ENCODE measurements at places on chromosomes 1 and 21.

GRCh38 chr1:167166690-167167075 is 54.0 kb upstream of the POU2F1 start:
- H3K27me3 ChIP-seq, result peaks cover 35% of the 10 kb centered on the region
- no peaks in the 10 kb centered on the region for H3K36me3 ChIP-seq
- peaks cover 4% of the 10 kb centered on the region for H3K4me1 ChIP-seq
- H3K27ac ChIP-seq, result no peak overlapping the region

- peaks cover 72% of the 10 kb centered on the region for H3K36me3 ChIP-seq
- no peak overlapping the region for H3K4me3 ChIP-seq
- DNase-seq, result no peak
- peaks cover 28% of the 10 kb centered on the region for H3K4me1 ChIP-seq
Observed at GRCh38 chr1:212044851-212045250, 9.3 kb downstream of the DTL start.

DNA sequence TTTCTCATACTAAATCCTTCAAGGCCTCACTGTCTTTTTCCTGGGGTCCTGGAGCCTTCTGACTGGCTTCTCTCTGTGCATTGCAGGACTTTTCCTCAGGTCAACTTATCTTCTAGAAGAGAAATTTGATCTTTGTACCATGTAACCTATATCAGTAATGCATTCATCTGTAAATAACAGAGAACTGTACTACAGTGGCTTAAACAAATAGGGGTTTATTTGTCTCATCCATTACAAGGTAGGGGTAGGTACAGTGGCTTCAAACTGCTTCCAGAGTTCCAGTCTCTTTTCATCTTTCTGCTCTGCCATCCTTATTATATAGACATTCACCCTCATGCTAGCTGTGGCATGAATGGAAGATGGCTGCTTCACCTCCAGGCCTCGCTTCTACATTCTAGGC is 29.5 kb upstream of the GTF2B start:
- no peak for DNase-seq
- H3K4me3 ChIP-seq, result no peak overlapping the region
- no peak overlapping the region for H3K27ac ChIP-seq
- H3K4me1 ChIP-seq, result peaks cover 7% of the 10 kb centered on the region

- no peak overlapping the region for H3K27ac ChIP-seq
- no peaks in the 10 kb centered on the region for H3K27me3 ChIP-seq
- no peaks in the 10 kb centered on the region for H3K36me3 ChIP-seq
- no peak for DNase-seq
- H3K4me3 ChIP-seq, result no peak overlapping the region
Observed at GRCh38 chr1:190849346-190849745, 371.7 kb upstream of the BRINP3 start.

- H3K4me3 ChIP-seq, result no peak overlapping the region
- no peak overlapping the region for H3K27ac ChIP-seq
Observed at GRCh38 chr21:33286600-33287456, 20.7 kb downstream of the IL10RB start.

GRCh38 chr1:224262373-224263054 is 67.5 kb downstream of the NVL start:
- H3K27ac ChIP-seq, result peak overlapping the region; percentile 75
- no peaks in the 10 kb centered on the region for H3K27me3 ChIP-seq
- H3K4me3 ChIP-seq, result peak overlapping the region; percentile 1

DNA sequence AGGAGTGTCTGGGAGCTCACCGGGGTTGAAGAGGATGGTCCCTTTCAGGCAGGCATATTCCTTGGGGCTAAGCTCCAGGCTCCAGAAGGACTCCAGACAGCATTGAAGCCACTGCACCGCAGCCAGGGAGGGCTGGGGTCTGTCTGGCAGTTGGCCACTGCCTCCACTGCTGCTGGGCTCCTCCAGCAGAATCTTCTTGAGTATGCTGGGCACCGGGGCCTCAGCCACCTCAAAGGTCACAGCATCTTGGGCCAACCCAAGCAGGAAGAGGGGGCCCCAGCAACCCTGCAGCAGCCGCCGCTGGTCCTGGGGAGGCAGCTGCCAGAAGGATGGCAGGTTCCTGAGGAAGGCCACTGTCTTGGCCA is 404 bp downstream of the NR0B2 start:
- H3K27me3 ChIP-seq, result no peaks in the 10 kb centered on the region
- H3K36me3 ChIP-seq, result no peaks in the 10 kb centered on the region
- no peak for DNase-seq
- no peak overlapping the region for H3K4me3 ChIP-seq
- H3K4me1 ChIP-seq, result no peaks in the 10 kb centered on the region
- H3K27ac ChIP-seq, result no peak overlapping the region

GRCh38 chr1:72516826-72517225 is 234.5 kb upstream of the NEGR1 start:
- H3K27me3 ChIP-seq, result no peaks in the 10 kb centered on the region
- H3K36me3 ChIP-seq, result no peaks in the 10 kb centered on the region
- H3K27ac ChIP-seq, result no peak overlapping the region
- no peak for DNase-seq

DNA sequence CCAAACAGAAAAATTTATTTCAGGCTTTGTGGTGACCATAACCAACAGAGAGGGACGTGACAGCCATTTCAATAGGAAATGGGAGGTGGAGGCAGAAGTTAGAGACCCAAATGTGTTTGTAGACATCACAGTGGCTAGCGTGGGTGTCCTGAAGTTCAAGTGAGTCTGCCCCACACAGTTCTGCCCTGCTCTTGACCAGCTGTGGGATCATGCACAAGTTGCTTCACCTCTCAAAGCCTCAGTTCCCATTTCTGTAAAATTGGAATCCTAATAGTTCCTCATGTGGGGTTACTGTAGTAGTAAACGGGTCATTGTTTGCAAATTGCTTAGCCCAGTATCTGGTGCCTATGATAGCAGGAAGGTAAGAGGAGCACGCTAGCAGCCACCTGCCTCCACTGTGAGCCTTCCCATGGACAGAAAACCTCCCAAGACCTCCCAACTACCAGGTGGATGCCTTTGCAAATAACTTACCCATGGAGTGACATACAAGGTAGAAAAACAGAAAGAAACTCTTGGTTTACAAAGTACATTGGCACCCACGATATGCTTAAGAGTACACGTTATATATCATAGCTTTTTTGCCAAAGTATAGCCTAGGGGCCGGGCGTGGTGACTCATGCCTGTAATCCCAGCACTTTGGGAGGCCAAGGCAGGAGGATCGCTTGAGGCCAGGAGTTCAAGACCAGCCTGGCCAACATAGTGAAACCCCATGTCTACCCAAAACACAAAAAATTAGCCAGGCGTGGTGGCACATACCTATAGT is 29.1 kb downstream of the FHAD1 start:
- no peak for DNase-seq
- no peak overlapping the region for H3K4me3 ChIP-seq
- H3K27ac ChIP-seq, result no peak overlapping the region
- H3K4me1 ChIP-seq, result no peaks in the 10 kb centered on the region
- H3K36me3 ChIP-seq, result no peaks in the 10 kb centered on the region
- peaks cover 18% of the 10 kb centered on the region for H3K27me3 ChIP-seq

DNA sequence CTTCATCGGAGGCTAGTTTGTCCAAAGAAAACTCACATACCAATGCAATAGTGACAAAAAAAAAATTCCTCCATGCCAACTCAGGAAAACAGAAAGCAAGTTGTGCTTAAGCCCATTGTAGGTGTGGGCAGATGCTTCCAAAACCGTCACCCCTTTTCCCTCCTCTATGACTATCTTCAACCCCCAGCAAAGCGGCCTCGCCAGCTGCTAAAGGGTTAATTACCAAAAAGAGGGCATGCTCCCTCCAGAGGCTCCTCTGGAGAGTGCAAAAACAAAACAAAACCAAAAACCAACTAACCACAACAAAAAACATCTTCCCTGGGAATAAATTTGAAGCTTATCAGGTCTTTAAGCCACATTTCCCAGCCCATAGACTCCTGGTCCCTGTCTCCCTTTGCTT is 1.2 kb downstream of the LMOD1 start:
- H3K4me3 ChIP-seq, result no peak overlapping the region
- H3K27ac ChIP-seq, result no peak overlapping the region
- DNase-seq, result no peak
- no peaks in the 10 kb centered on the region for H3K36me3 ChIP-seq
- peaks cover 4% of the 10 kb centered on the region for H3K4me1 ChIP-seq
- H3K27me3 ChIP-seq, result peaks cover 50% of the 10 kb centered on the region

DNA sequence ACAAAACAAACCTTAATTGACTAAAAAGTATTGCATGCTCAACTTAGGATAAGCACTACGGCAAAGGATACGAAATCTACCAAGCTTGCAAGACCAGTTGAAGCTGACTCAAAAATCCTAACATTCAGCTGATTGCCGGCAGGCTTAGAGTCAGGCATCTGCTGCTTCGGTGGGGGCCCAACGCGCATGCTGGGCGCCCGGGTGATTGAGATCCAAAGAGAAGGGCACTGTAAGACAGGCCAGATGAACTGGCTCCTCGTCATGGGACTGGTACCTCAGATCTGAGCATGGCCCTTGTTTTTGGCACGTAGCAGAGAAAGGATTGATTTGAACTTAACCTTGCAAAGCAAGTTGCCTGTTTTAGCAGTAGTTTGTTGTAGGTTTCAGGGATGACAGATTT is 86.6 kb downstream of the PRDM2 start:
- DNase-seq, result no peak
- H3K27me3 ChIP-seq, result no peaks in the 10 kb centered on the region
- peaks cover 20% of the 10 kb centered on the region for H3K4me1 ChIP-seq
- no peak overlapping the region for H3K27ac ChIP-seq
- peaks cover 70% of the 10 kb centered on the region for H3K36me3 ChIP-seq

- H3K4me3 ChIP-seq, result no peak overlapping the region
- peaks cover 76% of the 10 kb centered on the region for H3K27me3 ChIP-seq
- DNase-seq, result no peak
- no peak overlapping the region for H3K27ac ChIP-seq
Observed at GRCh38 chr1:154503898-154504297, 1.7 kb upstream of the SHE start.

- H3K36me3 ChIP-seq, result no peaks in the 10 kb centered on the region
- DNase-seq, result no peak
- no peak overlapping the region for H3K4me3 ChIP-seq
- H3K27ac ChIP-seq, result no peak overlapping the region
Observed at GRCh38 chr1:176315519-176316220, 108.6 kb upstream of the COP1 start.

- peaks cover 3% of the 10 kb centered on the region for H3K36me3 ChIP-seq
- no peak overlapping the region for H3K4me3 ChIP-seq
- H3K4me1 ChIP-seq, result peaks cover 15% of the 10 kb centered on the region
- H3K27ac ChIP-seq, result no peak overlapping the region
- no peaks in the 10 kb centered on the region for H3K27me3 ChIP-seq
- DNase-seq, result no peak
Observed at GRCh38 chr1:41853907-41854306, 64.8 kb downstream of the HIVEP3 start.

DNA sequence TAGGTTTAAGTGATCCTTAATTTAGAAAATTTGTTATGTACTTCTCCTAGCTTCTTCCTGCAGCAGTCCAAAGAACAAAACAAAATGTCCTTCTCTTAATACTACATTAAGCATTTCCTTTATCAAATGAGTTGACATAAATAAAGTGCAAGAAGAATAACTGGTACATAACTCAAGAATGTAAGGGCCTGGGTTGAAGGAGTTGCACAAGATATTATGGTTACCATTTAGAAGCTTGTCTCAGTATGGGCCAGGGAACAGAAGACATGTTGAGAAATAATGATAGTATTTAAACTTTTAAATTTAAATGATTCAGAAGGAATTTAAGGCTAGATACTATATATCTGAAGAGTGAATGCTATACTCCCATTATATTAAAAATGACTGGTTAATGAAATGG is 23.5 kb downstream of the SUCO start:
- H3K27me3 ChIP-seq, result no peaks in the 10 kb centered on the region
- DNase-seq, result no peak
- H3K36me3 ChIP-seq, result peaks cover 59% of the 10 kb centered on the region
- H3K4me3 ChIP-seq, result no peak overlapping the region
- H3K4me1 ChIP-seq, result no peaks in the 10 kb centered on the region
- no peak overlapping the region for H3K27ac ChIP-seq

DNA sequence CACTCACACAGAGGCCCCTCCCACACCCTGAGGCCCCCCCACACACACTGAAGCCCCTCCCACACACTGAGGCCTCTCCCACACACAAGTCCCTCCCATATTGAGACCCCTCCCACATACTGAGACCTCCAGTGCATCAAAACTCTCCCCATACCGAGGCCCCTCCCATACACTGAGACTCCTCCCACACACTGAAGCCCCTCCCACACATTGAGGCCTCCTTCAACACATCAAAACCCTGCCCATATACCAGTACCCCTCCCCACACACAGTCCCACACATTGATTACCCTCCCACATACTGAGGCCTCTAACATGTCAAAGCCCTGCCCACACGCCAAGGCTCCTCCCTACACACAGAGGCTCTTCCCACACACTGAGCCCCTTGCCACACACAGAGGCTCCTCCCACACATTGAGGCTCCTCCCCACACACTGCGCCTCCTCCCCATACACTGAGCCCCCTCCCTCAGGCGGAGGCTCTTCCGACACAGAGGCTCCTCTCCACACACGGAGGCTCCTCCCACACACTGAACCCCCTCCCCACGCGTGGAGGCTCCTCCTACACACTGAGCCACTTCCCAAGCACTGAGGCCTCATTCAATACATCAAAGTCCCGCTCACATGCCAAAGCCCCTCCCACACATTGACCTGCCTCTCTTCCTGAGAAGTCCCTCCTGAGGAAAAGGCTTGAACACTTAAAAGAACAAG is 392.3 kb downstream of the CAMTA1 start:
- no peaks in the 10 kb centered on the region for H3K4me1 ChIP-seq
- H3K27ac ChIP-seq, result no peak overlapping the region
- no peaks in the 10 kb centered on the region for H3K36me3 ChIP-seq

GRCh38 chr1:28602536-28603439 is 10.7 kb downstream of the RAB42 start:
- no peak for DNase-seq
- peaks cover 16% of the 10 kb centered on the region for H3K4me1 ChIP-seq
- H3K4me3 ChIP-seq, result no peak overlapping the region

DNA sequence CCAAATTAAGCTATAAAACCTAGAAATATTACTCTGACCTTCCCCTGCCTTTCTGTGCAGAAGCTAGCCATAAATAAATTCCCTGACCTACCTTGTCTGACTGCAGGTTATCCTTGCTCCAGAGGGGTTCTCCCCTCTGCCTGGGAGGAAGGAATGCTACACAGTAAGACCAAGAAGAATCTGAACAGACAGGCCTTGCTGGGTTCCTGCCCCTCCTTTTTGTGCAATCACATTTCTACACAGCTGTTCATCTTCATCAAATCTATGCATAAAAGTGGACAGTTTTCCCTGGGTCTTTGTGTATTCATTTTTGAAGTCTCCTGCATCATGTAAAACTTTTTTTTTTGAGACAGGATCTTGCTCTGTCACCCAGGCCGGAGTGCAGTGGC is 50.6 kb downstream of the DNTTIP2 start:
- no peak overlapping the region for H3K27ac ChIP-seq
- no peak for DNase-seq
- H3K4me3 ChIP-seq, result no peak overlapping the region
- H3K27me3 ChIP-seq, result peaks cover 2% of the 10 kb centered on the region
- H3K36me3 ChIP-seq, result no peaks in the 10 kb centered on the region

GRCh38 chr1:35433714-35434113 is 123.5 kb downstream of the KIAA0319L start:
- no peak overlapping the region for H3K27ac ChIP-seq
- no peaks in the 10 kb centered on the region for H3K27me3 ChIP-seq
- DNase-seq, result no peak
- peaks cover 52% of the 10 kb centered on the region for H3K36me3 ChIP-seq
- no peak overlapping the region for H3K4me3 ChIP-seq

GRCh38 chr1:226133504-226134123 is 52.9 kb downstream of the ACBD3 start:
- no peaks in the 10 kb centered on the region for H3K36me3 ChIP-seq
- no peaks in the 10 kb centered on the region for H3K27me3 ChIP-seq
- H3K4me1 ChIP-seq, result peaks cover under 1% of the 10 kb centered on the region
- H3K4me3 ChIP-seq, result no peak overlapping the region
- DNase-seq, result no peak

- no peaks in the 10 kb centered on the region for H3K36me3 ChIP-seq
- peaks cover 3% of the 10 kb centered on the region for H3K4me1 ChIP-seq
- H3K4me3 ChIP-seq, result no peak overlapping the region
- no peak overlapping the region for H3K27ac ChIP-seq
- no peaks in the 10 kb centered on the region for H3K27me3 ChIP-seq
Observed at GRCh38 chr1:97797403-97798183, 123.2 kb downstream of the DPYD start.

All from activated T-helper 2 cell treated with anti-CD3 and anti-CD28 coated beads, Interferon-gamma antibody, Interleukin-2, Interleukin-4, amounts not matched to agents 10 μg/mL and 5 μg/mL and 100 μg/mL, durations not matched to agents 14 hours and 24 hours and 36 hours (primary cell).